ENCODE measurements at places on chromosomes 11 and 22.

DNA sequence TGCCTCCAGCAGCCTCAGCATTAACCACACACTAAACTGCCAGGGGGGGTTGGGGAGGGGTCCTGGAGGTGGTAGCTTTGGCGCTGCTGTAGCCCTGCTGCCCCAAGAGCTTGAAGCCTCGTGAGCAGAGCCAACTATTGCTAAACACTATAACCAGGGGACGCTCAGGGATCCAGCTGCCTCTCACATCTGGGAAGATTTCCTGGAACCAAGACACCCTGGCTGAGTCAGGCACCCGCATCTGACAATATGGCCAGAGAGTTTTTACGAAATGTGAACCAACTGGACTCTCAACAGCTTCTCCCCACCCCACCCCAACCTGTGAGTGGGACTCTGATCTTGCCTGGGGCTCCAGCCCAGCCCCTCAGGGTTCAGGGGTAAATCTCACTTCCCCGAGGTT is 14.3 kb downstream of the C1QTNF6 start:
- DNase-seq: no peak

- no peak for DNase-seq
Measured at GRCh38 chr11:126115816-126116331, 53.2 kb upstream of the CDON start.

DNA sequence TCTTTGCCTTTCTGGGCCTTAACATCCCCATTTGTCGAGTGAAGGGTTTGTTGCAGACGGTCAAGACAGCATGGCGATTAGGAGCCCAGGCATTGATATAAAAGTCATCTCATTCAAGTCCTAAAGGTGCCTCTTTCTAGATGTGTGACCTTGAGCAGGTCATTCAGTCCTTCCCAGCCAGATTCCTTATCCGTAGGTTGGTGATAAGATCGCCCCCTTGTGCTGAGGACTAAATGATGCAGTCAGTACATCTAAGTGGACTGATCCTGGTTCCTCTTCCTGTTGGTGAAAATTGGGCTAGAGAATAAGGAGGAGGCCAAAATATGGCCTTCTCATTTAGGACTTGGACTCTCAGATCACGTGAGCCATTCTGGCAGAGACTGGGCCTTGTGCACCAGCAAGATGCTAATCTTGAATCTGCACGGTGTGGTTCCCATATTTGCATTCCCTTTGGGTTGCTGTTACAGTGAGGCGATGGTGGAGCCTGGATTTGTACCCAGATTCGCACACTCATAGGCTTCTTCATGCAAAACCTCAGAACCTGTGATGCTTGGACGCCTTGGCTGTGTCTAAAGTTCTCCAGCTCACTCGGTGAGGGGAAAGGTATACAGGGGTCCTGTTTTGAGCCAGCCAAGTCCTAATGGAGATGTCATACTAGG is 156.8 kb downstream of the MYO18B start:
- DNase-seq: no peak

DNA sequence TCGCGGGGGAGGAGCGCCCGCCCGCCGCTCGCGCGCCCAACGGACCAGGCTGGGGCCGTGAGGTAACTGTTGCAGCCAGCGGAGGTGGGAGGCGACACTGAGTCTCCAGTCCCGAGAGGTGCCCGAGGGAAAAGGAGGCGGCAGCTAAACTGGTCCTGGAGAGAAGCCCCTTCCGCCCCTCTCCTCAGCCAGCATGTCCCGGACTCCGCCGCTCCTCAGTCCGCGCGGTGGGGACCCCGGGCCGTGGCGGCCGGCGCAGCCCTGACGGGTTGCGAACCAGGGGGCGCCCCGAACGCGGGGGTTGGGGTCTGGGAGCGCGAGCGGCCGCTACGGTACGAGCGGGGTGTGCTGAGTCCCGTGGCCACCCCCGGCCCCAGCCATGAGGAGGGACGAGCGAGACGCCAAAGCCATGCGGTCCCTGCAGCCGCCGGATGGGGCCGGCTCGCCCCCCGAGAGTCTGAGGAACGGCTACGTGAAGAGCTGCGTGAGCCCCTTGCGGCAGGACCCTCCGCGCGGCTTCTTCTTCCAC is at the start of gene PDE3B:
Gene PDE3B, plus strand, starts transcription at position 108 of the 529 bp plus-strand sequence. Its CDS starts 272 bp downstream, at position 380.
- DNase-seq: peak; percentile 71

DNA sequence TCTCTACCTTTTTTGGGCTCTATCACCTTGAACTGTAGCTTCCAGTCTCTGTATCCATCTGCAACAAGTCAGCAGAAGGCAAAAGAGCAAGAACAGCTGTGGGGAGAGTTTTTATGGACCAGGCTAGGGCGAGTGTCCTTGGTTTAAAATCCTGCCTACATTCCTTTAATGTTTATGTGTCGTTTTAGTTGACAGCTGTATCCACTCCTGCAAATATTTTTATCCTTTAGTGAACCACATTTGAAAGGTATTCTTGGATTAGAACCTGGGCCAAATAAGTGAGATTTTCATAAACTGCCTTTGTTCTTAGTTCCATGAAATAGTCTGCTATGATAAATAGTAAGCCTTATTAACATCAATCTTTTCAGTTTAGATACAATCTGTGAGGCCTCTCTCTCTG is 712.2 kb downstream of the ETS1 start:
- no peak for DNase-seq

- DNase-seq: peak; percentile 45
Measured at GRCh38 chr11:33362051-33362910, 105.1 kb downstream of the HIPK3 start.

- DNase-seq: no peak
Measured at GRCh38 chr11:94734563-94735275, 33.4 kb upstream of the AMOTL1 start.

- DNase-seq: no peak
Measured at GRCh38 chr11:66653123-66653522, 14.6 kb downstream of the RBM4 start.

DNA sequence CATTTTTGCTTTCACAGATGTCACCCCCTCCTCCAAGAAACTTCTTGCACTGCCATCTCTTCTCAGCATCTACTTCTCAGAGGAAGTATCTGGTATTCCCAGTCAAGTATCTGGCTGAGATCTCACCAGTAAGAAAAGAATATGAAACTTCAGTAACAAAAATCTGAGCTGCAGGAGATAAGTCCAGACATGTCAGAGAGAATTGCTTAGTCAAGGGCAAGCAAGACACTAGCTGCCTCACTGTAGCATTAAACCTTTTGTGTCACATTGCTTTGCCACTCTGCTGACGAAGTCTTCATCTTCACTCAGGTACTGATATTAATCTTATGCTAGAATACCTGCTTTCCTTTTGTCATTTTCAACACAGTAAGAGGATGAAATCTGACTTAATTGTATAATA is 70.6 kb upstream of the ZC3H12C start:
- no peak for DNase-seq

DNA sequence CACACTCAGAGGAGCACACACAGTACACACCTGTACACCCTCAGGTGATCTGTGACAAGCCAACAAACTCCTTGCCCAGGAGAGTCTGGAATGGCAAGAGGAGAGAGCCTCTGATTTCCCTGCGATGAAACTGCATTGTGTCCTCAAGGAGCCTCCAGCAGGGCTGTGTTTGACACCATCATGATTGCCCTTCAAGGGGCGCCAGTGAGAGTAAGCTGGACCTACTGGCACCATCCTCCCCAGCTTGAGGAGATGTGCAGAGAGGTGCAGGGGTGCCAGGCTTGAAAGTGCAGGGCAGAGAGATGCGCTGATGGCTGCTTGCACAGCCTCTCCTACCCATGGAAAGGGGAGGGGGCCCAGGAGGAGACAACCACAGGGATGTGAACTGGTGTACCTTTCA is 188.8 kb upstream of the CADM1 start:
- no peak for DNase-seq

- DNase-seq: no peak
Measured at GRCh38 chr11:1236316-1237127, 13.7 kb downstream of the MUC5B start.

GRCh38 chr22:19824212-19824925 is 30.3 kb downstream of the GNB1L start:
- DNase-seq: no peak

- DNase-seq: no peak
Measured at GRCh38 chr22:46165977-46166376, 15.7 kb downstream of the PPARA start.

DNA sequence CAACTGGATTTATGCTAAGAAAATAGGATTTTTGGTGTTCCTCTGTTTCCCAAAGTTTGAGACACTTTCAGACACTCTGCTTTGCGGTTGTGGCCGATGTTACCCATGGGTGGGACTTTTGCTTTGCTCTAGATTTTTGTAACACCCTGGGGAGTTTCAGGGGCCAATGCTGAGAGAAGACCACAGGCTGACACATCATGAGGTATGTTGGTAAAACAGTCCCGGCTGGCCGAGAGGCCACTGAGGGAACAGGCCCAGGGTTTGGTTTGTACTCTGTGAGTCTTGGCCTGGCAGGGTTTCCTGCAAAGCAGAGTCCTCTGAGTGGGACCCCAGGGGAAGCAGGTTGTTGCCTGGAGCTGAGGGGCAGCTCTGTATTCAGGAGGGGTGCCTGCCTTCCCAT is 78.5 kb upstream of the PITPNB start:
- DNase-seq: no peak

DNA sequence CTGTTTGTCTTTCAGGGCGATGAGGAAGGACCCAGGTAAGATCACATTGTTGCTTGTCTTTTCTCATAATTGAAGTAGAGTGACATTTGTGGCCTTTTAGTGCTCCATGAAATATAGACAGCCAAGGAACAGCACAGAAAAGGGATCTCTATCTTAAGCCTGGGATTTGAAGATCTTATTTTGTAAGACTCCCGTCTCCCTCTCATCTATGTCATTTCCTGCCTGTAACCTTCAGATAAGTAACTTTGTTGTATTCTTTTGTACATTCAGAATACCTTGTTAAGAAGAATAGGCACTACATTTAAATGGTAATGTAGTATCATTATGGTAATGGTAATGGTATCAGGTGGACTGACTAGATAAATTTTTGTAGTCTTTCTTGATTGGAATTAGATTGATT is 72.8 kb downstream of the TRIM44 start:
- no peak for DNase-seq

DNA sequence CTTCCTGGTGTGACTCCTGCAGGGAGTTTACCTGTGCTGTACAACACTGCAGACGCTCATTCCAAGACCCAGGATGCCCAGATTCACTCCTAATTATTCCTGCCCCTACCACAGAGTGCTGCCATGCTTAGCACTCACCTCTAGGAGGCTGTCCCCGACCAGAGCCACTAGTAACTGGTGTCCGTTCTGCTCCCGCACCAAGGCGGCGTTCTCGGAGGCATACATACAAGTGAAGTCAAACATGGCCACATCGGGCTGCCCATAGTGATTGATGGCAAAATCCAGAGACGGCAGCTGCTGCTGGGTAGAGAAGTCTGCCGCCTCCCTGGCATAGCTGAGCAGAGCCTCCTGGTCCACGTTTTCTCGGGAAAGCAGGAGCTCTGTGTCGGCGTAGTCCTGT is 122.3 kb upstream of the BID start:
- no peak for DNase-seq

- no peak for DNase-seq
Measured at GRCh38 chr11:3156661-3157311, 8.3 kb downstream of the OSBPL5 start.

- no peak for DNase-seq
Measured at GRCh38 chr11:121270001-121270678, 22.4 kb upstream of the SC5D start.

GRCh38 chr22:20403779-20404140 is 9.8 kb downstream of the ZNF74 start:
- no peak for DNase-seq

DNA sequence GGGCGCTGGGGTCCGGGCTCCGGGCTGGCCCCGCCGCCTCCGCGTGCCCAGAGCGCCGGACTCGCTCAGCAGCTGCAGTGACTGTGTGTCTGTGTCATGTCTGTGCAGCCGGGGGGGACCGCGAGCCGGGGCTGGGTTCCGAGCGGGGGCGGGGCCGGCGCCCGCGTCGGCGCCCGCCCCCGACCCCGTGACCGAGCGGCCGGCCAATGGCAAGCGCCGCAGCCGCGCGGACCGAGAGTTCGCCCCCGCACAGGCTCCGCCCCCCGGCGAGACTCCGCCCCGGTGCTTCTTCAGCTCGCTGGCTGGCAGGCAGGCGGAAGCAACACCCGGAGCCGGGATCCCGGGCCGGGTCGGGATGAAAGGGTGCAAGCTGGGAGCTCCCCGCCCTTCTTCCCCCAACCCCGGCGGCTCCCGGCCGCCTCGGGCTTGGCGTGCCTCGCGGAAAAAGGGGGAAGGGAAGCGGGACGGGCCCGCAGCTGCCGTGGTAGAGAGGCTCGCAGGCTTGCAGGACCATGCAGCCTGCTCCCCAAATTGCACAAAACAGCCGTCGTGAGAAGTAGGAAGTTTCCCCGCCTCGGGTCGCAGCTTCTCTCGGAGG is 750 bp upstream of the LARGE1 start:
- DNase-seq: peak; percentile 86

DNA sequence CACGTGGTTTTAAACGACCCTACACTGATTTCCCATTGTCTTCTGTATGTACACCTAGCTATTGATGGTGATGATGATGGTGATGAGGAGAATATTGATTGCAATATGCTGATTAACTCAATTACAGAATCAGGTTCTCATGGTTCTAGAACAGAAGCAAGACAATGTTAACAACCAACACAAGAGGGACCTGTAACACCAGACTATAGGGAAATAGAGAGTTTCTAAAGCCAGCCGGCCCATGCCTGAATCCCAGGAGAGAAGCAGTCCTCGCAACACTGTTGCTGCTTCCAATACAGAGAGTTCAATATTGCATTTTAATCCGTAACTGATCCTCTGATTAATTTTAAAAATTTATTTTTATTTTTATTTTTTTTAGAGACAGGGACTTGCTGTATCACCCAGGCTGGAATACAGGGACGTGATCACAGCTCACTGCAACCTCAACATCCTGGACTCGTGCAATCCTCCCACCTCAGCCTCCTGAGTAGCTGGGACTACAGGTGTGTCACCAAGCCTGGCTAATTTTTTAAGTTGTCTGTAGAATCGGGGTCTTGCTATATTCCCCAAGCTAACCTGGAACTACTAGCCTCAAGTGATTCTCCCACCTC is 22.2 kb upstream of the UBASH3B start:
- DNase-seq: peak; percentile 39

GRCh38 chr22:50734343-50734771 is 3.6 kb upstream of the ACR start:
- DNase-seq: no peak

DNA sequence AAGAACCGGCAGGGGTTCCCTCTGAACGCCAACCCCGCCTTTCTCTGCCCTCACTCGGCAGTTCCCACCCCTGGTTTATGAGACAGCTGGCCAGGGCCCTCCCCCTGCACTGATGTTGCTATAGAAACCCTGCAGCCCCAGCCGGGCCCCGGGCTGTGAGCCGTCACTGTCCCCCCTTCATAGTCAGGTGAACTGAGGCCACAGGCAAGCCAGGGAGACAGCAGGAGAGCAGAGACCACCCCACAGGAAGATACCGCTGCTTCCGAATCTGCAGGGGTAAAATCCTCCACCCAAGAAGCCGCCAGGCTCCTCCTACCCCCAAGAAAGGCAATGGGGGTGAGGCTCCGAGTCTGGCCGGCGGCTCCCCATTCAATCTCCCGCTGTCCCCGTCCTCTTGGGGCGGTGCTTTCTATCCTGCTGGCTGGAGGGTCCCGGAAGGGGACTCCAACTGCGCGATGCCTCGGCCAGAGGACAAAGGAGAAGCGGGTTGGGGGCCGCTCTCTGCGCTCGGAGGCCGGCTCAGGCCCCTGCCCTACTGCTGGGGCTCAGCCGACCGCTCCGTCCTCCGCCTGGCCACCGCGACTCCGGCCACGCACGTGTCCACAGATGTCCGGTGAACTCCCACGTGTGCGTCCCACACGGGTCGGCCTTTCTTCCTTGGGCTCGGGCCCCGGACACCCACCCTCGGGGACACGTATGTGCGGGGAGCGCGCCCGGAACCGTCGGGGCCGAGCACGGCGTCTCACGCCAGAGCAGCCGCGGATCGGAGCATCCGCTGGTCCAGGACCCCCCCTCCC is 587 bp downstream of the SLC25A22 start:
- DNase-seq: peak; percentile 83

- DNase-seq: peak; percentile 14
Measured at GRCh38 chr11:2265396-2265795, 5.0 kb downstream of the ASCL2 start.
